ENCODE measurements at places on chromosomes 11 and 22.

GRCh38 chr11:20917306-20917705 lies 247.9 kb downstream of the NELL1 start:
- DNase-seq = no peak

GRCh38 chr11:5847711-5848110 lies 6.0 kb upstream of the OR52E6 start:
- DNase-seq = no peak

DNA sequence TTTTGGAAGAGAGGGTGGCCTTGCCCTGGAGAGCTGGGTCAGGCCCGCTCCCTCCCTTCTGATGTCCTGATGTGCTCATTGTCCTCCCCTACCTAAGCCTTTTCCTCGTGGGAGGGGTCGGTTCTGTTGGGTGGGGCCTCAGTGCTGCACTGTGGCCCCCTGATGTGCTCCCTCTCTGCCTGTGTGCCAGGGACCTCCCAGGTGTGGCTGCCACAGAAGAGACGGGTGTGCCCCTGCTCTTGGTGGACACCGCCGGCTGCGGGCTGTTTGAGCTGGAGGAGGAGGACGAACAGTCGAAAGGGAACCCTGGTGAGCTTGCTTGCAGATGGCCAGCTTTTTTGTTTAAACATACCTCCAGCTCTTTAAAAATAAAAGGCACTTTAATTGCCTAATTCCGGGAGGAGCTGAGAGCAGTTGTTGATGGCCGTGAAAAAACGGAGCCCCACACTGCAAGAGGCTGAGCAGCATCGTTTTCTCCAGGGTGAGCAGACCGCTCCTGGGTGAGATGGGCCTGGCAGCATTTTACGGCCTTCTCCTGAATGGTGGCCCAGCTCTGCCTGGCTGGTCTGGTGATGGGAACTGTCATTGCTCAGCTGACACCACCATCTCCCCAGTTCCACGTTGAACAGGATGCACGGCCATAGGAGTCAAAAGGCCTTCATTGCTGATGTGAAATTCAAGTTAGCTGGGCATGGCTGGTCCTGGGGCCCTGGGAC lies 30.1 kb downstream of the IGHMBP2 start:
- no peak for DNase-seq

GRCh38 chr22:49136041-49136815 lies 691.4 kb downstream of the BRD1 start:
- DNase-seq = no peak

DNA sequence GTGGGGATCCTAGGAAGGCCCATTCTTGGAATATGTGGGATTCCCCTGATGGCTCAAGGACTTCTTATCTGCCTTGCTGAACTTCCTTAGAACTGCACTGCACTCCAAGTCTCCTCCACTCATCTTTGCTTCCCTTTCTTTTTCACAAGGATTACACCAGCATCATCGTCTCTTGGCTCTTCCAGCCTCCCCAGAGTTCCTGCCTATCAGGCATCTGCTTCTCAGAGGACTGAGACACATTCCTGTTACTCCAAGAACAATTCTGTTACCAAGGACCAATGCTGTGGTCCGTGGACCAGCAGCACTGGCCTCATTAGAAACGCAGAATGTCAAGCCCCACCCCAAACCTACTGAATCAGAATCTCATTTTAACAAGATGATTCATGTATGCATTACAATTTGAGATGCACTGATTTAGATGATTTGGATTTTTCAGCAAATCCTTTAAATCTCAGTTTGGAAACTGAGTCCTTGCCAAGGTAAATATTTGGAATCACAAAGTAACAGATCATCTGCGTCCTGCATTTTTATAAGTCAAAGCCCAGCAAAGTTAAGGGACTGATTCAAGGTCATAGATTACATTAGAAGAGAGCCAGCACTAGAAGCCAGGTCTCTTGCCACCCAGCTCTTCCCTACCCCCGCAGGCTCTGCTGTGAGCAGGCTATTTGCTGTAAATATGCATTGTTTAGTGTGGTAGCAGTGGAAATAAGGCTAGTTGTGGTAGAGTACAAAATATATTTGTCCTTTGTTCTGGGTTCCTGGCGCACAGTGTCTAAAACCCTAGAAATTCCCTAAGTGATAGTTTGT lies 110.9 kb downstream of the SWAP70 start:
- peak; percentile 85 for DNase-seq

GRCh38 chr11:2683806-2684205 lies 16.0 kb downstream of the KCNQ1OT1 start:
- DNase-seq = no peak

DNA sequence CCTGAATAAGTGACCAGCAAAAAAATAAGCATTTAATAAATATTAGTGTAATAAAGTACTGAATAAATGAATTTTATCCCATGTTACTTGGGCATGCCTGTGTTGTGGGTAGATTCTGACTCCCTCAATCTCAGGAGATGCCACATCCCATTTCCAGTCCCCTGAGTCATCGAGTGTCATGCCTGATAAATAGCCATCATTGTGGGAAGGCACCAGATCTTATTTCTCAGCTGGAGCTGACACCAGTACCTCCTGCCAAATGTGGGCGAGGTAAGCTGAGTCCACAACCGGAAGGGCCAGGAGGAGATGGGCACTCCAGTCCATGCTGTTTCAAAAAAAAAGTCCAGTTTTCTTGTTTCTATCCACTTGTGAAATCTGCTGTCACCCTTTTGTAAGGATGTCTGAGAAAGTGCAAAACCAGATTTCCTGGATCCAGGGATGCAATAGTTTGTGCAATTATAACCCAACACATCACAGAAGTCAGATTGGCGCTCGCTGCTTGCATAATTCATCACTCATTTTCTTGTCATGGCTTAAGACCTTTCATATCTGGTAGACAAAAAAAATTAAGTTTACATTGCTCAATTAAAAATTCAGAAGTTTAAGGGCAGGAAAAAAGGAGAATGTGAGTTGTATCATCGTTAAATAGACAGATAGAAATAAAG lies 311.6 kb downstream of the MIAT start:
- DNase-seq = peak; percentile 32

All from AG20443 (cell line).